ENCODE measurements at places on chromosomes 4 and X.

DNA sequence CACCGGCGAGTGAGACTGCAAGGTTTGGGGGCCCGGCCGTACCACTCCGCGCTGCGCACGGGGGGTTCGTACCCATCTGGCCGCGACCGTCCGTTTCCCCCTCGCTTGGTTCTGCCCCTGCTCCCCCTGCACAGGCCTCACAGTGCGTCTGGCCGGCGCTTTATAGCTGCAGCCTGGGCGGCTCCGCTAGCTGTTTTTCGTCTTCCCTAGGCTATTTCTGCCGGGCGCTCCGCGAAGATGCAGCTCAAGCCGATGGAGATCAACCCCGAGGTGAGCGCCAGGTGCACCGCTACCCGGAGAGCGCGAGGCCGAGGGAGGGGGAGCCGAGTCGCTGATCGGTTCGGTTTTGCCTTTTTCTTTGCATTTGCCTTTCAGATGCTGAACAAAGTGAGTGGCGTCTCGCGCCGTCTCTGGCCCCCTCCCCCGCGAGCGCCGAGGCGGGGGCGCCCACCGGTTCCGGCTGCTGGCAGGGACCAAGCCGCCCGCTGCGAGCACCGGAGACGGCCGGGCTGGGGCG lies at the start of gene UCHL1:
Gene UCHL1 (plus strand): TSS at position 189 of the 517 bp plus-strand sequence. CDS start 49 bp downstream, at position 238.
- DNase-seq = no peak

DNA sequence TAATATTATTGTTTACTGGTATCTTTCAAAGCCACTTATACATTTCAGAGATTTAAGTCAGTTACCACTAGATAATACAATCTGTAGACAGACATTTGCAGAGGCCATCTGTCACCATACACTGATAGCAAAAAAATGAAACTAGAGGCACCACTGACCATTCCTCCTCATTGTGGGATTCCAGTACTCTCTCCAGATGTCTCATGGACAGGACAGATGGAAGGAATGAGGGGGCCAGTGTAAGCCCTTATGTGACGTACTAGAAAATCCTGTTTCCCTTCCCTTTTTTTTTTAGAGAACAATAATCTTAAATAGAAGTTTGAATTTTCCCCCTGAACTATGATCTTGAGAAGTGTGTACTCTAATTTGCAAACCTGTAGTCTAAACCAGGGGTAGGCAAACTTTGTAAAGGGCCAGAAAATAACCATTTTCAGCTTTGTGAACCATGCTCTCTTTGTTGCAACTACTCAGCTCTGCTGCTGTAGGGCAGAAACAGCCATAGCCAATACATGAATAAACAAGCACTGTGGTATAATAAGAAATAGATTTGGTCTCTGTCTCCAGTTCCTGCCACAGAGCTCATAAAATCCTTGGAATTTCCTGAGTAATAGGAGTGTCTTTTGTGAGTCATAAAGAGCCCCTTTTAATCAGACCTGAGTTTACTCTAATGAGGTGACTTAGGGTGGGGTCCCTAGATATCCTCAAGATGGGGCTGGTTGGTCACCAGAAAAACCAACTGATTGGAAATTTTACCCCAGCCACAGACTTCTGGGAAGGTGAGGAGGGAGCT lies 90.4 kb downstream of the MOSPD2 start:
- no peak for DNase-seq

- no peak for DNase-seq
Measured at GRCh38 chr4:131288441-131288840, 1860.7 kb upstream of the PCDH10 start.

DNA sequence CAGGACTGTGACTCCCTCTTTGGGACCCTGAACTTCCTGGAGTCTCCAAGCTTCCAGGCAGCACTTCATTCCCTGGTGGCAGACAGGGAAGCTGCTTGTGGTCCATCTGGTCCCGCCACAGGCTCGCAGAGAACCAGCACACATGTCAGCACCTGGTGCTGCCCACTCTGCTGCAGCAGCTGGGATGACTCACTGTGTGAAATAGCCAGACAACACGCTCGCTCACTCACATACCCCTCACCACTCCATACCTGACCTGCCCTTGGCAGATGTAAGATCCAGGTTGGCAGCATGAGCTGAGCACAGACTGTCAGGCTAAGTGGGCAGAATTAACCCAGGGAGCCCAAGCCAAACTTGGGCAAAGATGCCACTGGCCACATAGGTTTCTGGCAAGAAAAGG lies 613.5 kb downstream of the PCDH18 start:
- no peak for DNase-seq

GRCh38 chr4:145207934-145208333 lies 27.5 kb upstream of the OTUD4 start:
- DNase-seq = no peak

GRCh38 chr4:6467600-6467999 lies 4.8 kb downstream of the PPP2R2C start:
- DNase-seq = no peak

- DNase-seq = no peak
Measured at GRCh38 chr4:130738233-130738632, 1642.3 kb downstream of the C4orf33 start.

- no peak for DNase-seq
Measured at GRCh38 chrX:8037593-8038348, 110.6 kb upstream of the PNPLA4 start.

DNA sequence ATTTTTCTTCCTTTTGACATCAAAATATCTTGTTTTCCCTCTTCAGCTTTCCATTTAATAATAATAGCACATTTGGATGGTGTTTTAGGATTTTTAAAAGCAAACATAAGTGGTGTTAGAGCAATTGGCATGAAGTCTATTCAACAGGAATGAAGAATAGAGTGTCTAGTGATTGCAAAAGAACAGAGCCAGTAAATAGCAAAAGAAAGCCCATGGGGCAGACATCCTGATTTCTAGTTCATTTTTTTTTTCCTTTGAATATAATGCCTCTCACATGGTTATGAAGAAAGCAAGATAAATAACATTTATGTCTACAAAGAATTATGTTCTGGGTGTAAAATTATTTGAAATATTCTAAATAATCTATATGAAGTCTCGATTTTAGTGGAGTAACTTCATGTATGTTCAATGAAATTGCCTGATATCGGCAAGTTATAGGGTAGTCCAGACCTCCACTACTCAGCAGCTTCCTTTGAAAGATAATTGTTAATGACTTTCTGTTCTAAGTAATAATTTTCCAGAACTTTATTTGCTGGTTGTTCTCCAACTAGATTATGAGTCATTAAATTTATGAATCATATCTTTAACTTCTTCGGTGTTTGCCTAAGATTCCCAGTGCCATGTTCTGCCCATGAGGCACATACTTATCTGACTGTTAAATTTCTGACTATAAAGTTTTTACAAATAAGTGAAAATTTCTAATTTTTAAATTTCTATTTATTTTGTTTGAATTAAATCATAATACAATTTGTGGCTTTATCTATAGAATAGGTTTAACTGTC lies 587.9 kb downstream of the TLL1 start:
- no peak for DNase-seq

GRCh38 chr4:127965803-127966175 lies 583 bp downstream of the ABHD18 start:
- DNase-seq = peak; percentile 57

DNA sequence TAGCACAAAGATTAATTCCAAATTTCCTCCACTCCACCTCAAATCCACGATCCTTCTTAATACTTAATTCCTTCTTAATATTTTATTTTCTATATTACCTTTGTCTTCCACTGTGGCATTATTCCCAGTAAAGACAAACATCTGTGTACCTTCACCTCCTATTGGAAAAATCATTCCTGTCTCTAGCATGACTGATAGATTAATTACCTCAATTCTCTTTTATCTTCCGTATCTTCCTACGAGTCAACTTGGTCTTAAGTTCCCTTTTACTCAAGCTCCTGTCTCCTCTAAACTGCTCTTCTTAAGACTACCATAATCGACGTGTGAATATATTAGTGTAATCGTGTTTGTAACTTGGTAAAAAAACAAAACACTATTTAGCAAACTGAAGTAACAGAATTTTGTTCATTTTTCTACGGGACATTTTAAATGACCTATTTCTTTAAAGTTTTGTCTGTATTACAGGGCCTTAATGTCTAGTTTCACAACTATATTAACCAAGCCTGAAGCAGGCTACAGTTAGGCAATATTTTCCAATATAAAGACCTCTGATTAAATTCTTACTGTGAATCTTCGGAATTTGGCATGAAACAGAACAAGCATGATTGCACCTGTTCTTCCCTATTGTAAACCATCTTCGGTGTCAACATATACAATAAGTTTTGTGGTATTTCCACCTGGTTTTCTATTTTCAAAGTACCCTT lies 1.1 kb upstream of the USP38 start:
- DNase-seq = no peak

DNA sequence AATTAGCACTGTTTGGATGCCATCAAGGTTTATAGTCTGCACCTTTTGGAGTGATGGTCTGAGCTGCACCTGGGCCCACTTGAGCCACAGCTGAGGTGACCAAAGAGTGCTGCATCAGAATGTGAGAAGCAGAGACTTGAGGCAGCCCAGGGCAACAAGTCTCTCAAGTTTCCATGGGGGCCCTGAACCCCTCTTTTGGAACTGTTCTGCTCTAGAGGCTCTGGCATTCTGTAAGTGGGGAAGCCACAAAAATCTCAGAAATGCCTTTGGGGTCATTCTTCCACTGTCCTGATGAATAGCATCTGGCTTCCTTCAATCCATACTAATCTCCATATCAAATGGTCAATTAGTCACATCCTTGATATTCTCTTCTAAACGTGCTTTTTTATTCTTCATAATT lies 298.4 kb upstream of the MAOA start:
- no peak for DNase-seq

- no peak for DNase-seq
Measured at GRCh38 chr4:77154065-77154464, 2.9 kb upstream of the CCNG2 start.

- DNase-seq = no peak
Measured at GRCh38 chrX:11611161-11611560, 54.6 kb downstream of the ARHGAP6 start.

DNA sequence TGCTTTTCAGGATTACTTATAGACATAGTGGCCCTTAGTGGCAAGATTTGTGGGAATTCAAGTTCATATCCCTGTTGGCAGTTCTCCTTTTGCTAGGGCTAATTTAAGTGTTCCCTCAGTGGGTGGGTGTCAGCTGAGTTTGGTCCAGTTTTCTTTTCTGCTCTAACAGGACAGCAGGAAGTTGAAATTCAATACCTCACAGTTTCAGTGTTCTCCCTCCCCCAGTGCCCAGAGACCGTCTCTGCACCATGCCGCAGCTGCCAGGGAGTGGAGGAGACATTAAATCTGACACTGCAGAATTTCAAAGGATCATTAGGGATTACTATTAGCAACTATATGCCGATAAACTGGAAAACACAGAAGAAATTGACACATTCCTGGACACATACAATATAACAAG lies 50.7 kb downstream of the UBE2NL start:
- DNase-seq = no peak

GRCh38 chrX:153868576-153869472 lies 17.1 kb downstream of the L1CAM start:
- DNase-seq = no peak

DNA sequence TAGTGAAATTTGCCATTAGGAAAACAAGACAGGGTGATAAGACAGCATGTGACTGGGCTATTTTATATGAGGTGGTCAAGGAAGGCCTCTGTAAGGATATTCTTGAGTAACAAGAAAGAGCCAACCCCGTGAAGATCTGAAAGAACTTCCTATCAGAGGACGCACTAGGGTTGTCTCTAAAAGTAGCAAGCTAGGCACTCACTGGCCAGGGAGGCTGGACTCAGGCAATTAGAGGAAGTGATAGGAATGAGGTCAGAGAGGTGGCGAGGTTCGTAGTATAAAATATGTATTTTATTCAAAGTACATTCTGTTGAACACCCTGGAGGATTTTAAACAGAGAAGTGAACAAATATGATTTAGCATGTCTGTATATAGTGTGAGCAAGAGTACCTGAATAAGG lies 4.6 kb downstream of the BMPR1B start:
- no peak for DNase-seq

DNA sequence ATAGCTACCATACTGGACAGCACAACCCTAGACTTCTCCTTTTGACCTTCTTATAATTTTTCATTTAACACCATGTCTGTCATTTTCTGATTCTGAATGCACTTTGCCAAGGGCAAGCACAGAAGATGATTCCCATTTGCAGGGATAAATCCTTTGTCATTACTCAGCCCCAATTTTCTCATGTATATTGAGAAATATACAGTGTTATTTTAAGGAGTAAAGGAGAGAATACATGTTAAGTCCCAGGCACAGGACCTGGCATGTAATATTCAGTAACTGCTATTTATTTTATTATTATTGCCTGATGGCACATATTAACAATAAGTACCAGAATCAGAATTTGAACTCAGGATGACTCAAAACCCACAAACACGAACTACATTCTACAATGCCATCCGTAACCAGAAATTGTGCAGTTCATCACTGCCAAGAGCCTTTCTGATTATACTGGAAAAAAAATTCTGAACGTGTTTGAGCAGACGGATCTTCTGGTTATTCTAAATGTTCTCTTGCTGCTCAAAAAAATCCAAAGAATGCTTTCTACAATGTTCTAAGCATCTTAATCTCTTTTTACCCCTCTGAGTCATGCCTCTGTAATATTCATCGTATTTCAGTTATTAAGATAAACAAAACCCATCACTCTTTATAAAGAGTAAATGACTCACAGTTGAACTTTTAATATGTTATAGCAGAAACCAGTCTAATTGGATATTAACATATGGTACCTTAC lies 170.0 kb downstream of the MID1 start:
- DNase-seq = no peak

- no peak for DNase-seq
Measured at GRCh38 chr4:7778510-7779431, 160.9 kb downstream of the AFAP1 start.

- no peak for DNase-seq
Measured at GRCh38 chr4:88879991-88880390, 177.0 kb downstream of the FAM13A start.

DNA sequence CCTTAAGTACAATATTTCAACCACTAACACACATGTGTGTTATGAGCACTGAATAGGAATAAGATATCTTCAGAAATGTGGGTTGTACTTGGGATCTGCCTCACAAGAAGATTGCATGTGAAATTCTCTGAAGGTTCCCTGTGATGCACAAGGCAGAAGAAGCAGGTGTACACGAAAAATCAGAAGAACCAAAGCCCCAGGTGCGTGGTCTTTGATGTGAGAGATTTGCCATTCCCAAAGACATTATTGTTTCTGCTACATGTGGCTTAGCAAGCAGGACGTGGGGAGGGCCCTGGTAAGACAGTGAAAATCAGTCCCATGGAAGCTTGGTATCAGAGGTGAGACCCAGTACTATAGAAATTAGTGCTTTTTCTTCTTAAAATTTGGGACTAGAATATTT lies 13.0 kb upstream of the SPRY1 start:
- DNase-seq = no peak

- no peak for DNase-seq
Measured at GRCh38 chr4:101953949-101954348, 163.4 kb downstream of the BANK1 start.

DNA sequence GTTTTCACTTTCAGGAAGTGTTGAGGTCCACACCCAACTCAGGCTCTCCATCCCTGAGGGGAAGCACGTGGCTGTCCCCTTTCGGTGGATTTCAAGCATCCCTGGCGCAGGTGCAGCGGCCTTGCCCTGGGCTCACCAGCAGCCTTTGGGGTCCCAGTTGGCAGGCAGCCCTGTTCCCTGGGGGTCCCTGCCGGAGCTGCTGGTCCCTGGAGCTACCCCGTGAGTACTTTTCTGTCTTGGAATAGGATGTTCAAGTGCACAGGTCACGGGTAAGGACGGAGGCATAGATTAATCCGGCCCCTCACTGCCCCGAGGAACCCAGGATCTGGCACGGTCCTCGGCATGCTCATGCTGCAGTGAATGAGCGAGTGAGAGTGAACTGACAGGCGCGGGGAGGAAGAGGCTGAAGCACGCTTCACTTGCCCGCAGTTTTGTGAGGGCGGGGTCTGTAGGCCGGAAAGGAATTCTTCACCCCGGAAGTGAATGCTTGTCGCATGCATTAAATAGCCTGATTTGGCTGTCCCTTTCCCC lies 117.2 kb upstream of the FAT1 start:
- DNase-seq = no peak

Data from CD4-positive, alpha-beta T cell treated with Interleukin-6 at 100 ng/mL for 8 hours (primary cell).